ENCODE measurements at places on chromosomes 7 and 10.

GRCh38 chr7:45098983-45099839 is 10.4 kb upstream of the NACAD start:
- DNase-seq = no peak

- no peak for DNase-seq
Observed at GRCh38 chr10:114839901-114840300, 18.3 kb downstream of the FHIP2A start.

- DNase-seq = no peak
Observed at GRCh38 chr10:91215384-91215783, 5.1 kb upstream of the PCGF5 start.

DNA sequence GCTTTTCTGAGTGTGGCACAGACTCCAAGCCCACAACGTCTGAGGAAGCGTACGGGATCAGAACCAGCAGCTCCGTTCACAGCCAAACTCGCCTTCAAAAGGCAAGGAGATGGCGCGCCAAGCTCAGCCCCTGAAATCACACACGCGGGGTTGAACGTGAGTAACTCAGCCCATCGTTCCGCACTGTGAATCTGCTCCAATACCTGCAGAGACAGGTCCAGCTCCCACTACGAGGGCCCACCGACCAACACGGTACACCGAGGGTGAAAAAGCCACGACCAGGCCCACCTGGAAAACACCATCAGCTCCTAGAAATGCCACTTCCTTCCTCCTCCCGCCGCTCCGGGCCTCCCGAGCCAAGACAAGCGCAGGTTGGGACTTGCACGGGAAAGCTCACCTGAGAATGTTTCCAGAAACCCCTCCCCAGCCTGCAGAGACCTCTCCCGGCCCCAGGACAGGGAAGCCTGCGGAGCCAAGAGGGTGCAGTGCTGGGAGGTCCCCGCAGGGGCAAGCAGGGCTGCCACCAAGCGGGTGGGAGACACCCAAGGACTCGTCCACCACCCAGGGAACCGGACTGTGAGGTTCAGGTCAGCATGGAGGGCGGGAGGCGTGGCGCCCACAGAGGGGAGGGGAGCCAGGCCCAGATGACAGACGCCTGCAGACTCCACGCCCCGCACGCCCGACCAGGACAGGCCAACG is 93.9 kb upstream of the PDGFA start:
- no peak for DNase-seq

- no peak for DNase-seq
Observed at GRCh38 chr10:49328401-49329145, 29.6 kb downstream of the C10orf71 start.

DNA sequence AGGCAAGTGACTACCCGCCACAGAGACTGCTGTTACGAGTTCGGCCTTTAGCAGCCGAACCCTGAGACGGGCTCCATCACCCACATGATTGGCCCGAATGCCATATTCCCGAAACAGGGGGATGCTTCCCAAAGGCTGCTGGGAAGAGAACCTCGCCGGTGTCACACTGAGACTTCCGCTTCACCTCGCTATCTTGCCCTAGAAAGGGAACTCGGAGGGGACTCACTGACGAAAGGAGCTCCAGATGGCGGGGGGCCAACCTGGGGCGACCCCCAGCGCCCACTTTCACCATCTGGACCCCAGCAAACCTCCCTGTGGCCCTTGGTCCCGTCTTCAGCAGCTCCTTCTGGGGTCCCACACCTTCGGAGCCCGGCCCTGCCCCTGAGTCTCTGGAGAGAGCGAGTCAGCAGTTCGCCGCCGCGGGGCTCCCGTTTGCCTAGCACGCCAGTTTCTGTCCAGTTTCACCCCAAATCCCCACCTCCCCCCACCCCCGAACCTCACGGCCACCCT is 529 bp downstream of the HPS1 start:
- peak; percentile 30 for DNase-seq

- DNase-seq = no peak
Observed at GRCh38 chr10:127945341-127945758, 38.4 kb downstream of the PTPRE start.

DNA sequence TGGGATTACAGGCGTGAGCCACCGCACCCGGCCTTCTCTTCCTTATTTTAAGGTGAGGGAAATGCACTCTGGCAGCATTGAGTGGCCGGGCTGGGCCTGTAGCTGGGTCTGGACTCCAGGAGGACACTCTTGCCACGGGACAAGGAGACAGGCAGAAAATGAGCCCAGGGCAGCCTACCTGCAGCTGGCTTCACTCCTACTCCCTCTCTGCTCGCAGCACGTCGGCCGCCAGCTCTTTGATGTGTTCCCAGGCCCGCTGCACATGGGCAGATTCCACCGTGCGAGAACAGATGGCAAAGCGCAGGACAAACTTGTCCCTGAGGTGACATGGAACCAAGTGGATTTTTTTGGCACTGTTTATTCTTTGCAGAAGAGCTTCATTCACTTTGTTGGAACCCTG is 12.9 kb upstream of the FIGNL1 start:
- DNase-seq = no peak

- DNase-seq = no peak
Observed at GRCh38 chr7:93219868-93220267, 6.4 kb downstream of the HEPACAM2 start.

DNA sequence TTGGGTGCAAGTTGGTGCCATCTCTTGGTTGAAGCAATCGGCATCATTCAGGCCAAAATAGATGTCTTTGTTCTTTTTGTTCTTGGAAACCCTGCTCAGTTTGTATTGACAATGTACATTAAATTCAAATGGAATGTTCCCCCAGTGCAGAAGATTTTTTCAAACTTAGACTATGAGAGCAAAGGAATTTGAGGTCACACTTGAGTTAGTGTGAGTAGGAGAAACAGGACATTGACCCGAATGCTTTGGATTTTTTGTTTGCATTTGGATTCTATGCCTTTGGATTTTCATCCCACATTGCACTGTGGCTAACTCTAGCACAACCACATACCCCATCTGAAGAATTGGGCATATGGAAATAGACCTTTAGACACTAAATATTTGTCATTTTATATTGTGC is 480.0 kb downstream of the GALNT17 start:
- DNase-seq = no peak

DNA sequence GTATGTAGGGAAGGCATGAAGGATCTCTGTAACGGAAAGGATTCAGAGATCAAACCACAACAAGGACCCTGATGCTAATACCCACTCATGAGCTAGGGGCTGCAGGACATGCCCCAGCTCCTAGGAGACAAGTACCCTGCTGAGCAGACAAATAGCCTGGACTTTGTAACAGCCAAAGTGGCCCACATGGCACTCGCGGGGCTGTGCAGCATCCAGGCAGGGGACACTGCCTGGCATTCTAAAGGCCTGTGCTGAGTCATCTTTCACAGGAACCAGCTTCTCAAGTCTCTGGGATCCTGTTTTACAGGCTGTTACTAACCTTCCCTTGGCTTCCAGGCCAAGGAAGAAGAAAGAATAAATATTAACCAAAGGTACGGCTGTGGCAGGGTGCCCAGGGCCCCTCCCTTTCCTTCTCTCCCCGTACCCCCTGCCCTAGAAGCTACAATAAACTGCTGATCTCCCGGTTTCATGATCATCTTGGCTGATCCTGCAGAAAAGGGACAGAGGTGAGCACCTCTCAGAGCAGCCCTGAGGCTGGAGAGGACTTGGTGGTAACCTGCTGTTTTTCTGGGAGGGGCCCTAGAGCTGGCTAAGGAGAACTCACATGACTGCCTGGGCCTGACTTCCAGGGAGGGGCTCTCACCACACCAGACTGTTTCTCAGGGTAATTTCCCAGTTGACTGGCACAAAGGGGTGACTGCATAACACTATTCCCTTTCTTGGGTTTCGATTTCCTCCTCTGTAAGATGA is 4.2 kb upstream of the RPEL1 start:
- no peak for DNase-seq

GRCh38 chr10:34731885-34732701 is 83.0 kb downstream of the PARD3 start:
- DNase-seq = no peak

GRCh38 chr10:98415731-98416119 is 743 bp upstream of the PYROXD2 start:
- no peak for DNase-seq

GRCh38 chr10:17961551-17962422 is 10.1 kb downstream of the SLC39A12 start:
- no peak for DNase-seq

GRCh38 chr7:102890971-102891692 is 21.7 kb upstream of the LRRC17 start:
- no peak for DNase-seq

DNA sequence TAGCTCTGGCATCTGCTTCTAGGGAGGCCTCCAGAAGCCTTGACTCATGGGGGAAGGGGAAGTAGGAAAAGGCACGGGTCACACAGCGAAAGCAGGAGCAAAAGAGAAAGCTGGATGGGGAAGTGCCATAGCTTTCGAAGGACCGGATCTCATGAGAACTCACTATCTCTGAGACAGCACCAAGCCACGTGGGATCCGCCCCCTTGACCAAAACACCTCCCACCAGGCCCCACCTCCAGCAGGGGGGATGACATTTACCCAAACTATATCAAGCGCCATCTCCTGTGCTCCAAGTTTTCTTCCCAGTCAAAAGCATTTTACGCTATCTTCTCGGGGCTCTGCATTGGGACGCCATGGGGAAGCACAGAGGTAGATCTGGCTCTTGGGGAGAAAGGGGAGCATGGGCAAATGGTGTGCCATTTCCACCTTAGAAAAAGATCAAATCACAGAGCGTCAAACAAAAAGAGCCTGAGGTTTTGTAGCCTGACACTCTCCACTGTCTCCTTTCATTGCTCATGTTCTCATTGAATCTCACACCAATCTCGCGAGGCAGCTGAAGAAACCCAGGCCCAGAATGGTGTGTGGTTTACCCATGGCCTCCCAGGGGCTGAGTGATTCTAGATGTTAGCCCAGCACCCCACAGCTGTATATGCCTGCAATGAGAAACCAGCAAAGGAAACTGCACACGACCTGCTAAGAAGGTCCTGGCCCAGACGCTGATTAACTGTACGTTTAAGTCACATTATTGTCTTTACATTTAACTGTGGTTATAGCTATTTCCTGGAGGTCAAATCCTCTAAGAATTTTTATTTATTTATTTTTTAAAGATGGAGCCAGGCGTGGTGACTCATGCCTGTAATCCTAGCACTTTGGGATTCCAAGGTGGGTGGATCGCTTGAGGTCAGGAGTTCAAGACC is 8.1 kb upstream of the OLAH start:
- no peak for DNase-seq

DNA sequence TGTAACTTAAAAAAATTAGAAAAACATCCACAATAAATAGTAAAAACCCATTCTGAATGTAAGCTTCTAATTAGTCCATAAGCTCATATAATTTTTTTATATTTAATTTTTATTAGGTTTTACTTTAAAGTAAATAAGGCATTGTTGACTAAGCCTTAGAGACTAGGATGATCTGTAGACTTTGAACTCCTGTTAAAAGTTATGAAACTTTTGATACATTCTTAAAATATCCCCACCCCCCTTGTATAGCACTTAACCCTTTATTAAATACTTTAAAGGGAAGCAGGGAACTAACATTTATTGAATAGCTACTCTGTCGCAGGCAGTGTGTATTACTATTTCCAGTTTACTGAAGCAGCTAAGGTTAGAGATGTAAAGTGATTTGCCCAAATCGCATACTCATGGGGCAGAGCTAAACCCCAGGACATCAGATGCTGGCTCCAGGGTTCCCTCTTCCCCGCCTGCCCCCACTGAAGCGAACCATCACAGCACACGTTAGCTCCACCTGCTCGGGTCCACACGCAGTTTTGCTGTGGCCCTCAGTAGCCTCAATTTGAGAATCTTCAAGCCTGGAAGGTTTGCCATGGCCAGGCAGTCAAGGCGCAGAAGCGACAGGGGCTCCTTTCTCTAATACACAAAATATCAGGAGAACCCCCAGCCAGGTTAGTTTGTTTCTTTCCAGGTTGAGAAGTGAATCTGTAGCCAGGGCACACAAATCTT is 762 bp downstream of the PON1 start:
- no peak for DNase-seq

GRCh38 chr7:114903131-114903530 is 18.8 kb upstream of the MDFIC start:
- DNase-seq = no peak

GRCh38 chr7:22723637-22724036 is 3.4 kb upstream of the IL6 start:
- no peak for DNase-seq

- no peak for DNase-seq
Observed at GRCh38 chr10:119896937-119897770, 4.6 kb downstream of the SEC23IP start.

- DNase-seq = no peak
Observed at GRCh38 chr7:130091999-130092398, 21.7 kb downstream of the KLHDC10 start.

DNA sequence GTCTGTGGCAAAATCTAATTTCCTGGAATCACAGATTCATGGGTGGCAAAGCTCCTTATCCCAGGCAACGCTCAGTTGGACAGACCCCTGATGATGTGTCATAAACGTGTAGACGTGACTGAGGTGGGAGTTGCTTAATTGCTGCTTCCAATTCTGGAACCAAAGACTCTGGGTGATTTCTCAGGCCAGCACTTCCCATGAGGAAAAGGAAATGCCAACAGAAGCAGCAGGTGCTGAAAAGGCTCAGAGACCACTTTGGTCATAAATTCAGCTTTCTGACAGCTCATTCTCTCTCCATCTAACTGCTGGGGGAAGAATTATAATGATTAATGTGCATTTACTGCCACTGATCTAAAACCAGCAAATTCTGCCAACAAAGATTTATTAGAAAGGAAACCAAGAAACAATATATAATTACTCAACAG is 88.7 kb downstream of the OSBPL3 start:
- no peak for DNase-seq

DNA sequence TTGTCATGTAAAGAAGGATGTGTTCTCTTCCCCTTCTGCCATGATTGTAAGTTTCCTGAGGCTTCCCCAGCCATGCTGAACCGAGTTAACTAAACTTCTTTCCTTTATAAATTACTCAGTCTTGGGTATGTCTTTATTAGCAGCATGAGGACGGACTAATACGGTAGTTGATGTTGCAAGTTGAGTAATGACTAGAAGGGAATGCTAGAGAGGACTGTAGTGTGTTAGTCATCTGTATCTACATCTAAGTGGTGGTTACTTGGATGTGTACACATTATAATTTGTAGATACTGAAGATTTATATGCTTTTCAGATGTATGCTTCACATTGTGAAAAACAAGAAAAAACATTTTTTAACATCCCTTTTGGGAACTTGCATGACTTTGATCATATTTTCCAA is 244.6 kb downstream of the POLR1F start:
- DNase-seq = no peak

DNA sequence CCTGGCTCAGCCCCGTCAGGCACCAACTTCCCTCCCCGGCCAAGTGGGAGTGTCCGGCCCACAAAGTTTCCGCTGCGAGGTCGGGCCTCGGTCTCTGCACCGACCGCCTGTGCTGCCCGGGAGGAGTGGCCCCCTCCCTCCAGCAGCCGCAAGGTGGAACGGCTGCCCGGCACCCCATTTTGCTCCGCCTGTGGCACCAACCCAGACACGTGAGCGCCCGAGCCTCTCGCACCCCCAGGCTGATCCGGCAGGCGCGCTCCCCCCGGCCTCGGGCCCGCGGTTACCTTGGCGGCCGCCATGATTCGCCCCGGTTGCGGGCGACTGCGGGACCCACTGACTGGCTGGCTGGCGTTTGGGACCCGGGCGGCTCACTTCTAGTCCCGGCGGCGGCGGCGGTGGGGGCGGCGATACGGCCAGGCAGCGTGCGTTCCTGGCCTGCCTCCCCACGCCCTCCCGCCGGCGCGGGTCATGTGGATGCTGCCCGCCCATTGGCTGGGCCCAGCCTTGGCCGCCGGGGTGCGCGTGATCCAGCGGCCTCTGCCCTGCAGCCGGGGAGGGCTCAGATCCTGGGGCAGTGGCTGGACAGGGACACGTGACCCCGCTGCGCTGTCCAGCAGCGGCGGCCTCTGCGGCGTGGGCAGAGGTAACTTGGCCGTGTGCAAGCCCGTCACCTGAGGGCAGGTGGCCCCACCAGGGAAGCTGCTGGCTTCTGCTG is at the start of gene SLC25A13:
TSS of gene SLC25A13 (minus strand) at position 441 of the 715 bp plus-strand sequence. CDS start at position 299, 142 bp downstream.
- peak; percentile 56 for DNase-seq

Data from T-cell (primary cell).